Activated CD4-positive, CD25-positive, alpha-beta regulatory T cell (primary cell): ENCODE measurements at places on chromosomes 4 and X.

DNA sequence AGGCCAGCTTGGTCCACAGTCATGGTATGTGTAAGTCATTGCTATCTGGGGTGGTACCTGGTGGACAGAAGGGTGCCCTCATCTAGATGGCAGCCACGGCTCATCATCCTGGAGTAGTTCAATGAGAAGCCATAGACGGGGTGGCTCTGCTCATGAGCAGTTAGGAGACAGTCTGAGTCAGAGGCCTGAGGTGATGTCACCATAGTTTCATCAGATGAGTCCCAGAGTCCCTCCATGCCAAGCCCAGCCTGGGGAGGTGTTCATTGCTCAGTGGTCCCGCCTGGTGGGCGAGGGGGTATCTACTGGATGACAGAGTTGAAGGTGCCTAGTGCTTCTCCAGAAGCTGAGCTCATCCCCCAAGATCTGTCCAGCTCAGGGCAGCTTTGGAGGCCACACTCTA is 49.8 kb downstream of the DLG3 start:
- no peak for DNase-seq

DNA sequence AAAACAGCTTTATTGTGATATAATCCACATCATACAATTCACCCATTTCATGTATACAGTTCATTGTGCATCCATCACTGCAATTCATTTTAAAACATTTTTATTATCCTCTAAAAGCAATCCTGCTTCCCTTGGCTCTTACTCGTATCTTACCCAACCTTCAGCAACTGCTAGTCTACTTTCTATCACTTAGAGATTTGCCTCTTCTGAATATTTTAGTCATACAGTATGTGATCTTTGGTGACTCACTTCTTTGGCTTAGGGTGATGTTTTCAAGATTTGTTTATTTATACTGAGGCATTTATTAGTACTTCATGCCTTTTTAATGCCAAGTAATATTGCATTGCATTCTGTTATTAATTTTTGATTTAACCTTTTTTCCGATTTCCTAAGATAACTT is 15.0 kb upstream of the MSMO1 start:
- DNase-seq, result no peak

- DNase-seq, result no peak
Measured at GRCh38 chrX:2299871-2300270, 200.9 kb downstream of the DHRSX start.

GRCh38 chrX:85590638-85591037 is 211.2 kb upstream of the POF1B start:
- DNase-seq, result no peak

- no peak for DNase-seq
Measured at GRCh38 chr4:13355111-13355880, 128.8 kb downstream of the RAB28 start.

GRCh38 chr4:17347445-17347844 is 164.4 kb downstream of the QDPR start:
- DNase-seq, result no peak

DNA sequence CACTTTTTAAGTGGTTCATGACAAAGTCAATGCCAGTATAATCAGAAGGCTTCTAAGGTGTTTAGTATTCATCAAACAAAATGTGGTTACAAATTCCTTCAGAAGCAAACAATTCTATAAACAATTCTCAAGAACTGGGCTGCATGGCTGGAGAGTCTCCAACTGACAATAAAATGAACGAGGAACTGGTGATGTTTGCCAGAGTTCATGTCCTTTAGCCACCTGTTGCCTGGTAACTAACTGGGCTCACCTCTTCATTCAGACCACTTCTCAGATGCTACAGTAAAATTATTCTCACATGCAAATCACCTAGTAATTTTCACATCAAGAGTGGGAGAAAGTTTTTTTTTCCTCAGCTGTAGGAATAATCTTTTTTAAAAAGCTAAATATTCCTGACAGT is 53.3 kb downstream of the CAMK2D start:
- no peak for DNase-seq

DNA sequence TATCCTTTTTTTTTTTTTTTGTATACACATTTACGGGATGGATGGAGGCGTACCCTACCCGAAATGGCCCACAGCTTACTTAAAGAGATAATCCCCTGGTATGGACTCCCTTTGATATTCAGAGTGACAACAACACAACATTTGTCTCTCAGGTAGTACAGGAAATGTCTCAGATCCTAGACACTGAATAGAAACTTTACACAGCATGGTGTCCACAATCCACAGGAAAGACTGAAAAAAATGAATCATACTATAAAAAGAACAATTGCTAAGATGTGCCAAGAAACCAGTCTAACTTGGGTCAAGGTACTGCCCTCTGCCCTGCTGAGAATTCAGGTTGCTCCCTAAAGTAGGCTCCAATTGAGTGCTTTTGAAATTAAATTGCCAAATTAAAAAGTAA is 100.8 kb upstream of the LANCL3 start:
- DNase-seq, result no peak

GRCh38 chrX:42934020-42934726 is 156.2 kb upstream of the PPP1R2C start:
- no peak for DNase-seq

- no peak for DNase-seq
Measured at GRCh38 chr4:3301450-3302172, 8.8 kb downstream of the RGS12 start.

DNA sequence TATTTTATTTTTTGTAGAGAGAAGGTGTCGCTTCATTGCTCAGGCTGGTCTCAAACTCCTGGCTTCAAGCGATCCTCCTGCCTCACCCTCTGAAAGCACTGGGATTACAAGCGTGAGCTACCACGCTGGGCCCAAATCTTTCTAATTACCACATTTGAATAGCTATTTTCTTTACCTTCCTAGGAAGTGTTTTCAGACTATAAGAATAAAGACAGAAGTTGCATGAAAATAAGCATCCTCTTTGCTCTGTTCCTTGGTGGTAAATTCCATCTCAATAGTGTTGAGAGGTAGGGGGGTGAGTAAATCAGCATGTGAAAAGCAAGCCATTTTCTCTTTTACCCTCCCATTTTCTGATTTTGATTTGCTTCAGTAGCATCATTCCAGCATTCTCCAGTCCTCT is 122.4 kb downstream of the LARP7 start:
- DNase-seq, result no peak

DNA sequence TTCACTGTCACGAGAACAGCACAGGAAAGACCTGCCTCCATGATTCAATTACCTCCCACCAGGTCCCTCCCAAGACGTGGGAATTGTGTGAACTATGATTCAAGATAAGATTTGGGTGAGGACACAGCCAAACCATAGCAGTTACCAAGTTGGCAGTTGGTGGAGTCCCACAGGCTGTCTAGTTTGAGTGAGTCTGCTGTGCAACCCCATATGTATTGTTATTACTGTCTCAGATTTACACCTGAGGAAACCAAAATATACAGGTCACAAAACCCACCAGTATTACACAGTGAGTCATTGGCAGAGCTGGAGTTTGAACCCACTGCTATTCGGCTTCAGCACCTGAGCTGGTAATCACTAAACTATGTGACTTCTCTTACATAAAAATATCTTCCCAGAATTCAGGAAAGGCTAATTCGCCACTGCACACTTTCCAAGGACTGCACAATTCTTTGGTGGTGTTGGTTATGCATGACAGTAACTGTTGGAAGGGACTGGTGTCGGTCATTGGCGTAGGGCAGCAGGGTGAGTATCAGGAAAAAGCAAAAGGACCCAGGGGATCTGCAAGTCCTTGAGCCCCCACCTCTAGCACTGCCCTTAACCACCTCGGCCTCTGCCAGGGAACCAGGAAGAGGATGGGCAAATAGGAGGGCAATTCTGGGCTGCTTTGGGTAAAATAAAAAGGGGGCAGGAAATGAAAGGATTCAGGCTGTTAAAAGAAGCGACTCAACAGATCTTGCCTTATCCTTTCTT is 110.1 kb downstream of the USP46 start:
- no peak for DNase-seq

DNA sequence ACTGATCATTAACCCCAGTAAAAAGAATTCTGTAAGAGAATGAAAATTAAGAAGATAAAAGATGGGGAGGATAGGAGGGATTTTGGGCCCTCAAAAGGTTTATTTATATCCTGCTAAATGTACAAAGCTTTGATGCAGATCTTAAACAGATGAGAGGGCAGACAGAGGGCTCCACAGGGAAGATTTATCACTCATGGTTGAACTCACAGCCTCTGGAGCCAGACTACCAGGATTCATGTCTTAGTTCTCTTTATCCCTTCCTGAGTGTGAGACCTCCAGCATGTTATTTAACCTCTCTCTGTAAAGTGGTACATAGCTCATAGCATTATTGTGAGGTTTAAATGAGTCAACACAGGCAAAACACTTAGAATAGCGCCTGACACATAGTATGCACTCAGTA is 74.4 kb downstream of the SOWAHB start:
- no peak for DNase-seq

- no peak for DNase-seq
Measured at GRCh38 chr4:60857130-60857753, 342.9 kb upstream of the ADGRL3 start.

GRCh38 chr4:63296773-63297172 is 1112.5 kb downstream of the TECRL start:
- no peak for DNase-seq

DNA sequence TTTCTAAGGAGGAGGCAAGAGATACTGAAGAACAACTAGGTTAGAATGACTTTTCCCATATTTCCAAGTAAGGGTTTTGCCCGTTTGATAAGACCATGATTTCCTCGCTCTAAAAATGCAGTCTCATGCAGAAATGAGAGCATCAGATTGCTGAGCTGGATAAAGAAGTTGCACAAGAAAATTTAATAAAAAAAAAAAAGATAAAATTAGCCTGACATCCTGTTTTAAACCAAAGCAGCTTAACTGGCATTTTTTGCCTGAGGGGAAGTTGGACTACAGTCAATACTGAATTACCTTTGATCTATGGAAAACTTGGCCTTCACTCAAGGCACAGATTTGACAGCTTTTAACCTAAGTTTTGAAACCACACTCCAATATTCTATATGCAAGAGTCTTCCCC is 208.4 kb downstream of the GASK1B start:
- no peak for DNase-seq

- no peak for DNase-seq
Measured at GRCh38 chr4:94757192-94758140, at the start of gene BMPR1B. Gene BMPR1B (plus strand): TSS chr4:94757955. CDS start chr4:95104425, 346,470 bp downstream.

DNA sequence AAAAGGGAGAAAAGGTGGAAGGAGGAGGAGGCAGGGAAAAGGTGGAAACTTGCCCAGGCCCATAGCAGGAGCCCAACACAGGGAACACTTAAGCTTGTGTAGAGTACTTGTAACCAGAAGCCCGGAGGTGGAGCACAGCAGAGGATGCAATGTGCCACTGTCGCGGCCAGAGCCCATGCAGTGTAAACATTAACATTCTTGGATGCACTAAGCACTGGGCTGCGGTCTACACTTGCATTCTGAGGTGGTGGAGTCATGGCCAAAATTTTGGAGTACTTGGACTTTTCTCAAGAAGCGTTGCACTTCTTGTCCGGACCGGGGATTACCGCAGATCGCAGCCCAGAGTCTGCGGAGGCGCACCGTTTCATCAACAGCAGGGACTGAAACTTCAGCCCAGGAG is 4.5 kb upstream of the RHOXF1 start:
- DNase-seq, result no peak

GRCh38 chr4:154620111-154620510 is 7.7 kb upstream of the FGG start:
- DNase-seq, result no peak

- no peak for DNase-seq
Measured at GRCh38 chr4:118033148-118034052, 886 bp upstream of the NDST3 start.

GRCh38 chr4:70943114-70943513 is 40.9 kb downstream of the MOB1B start:
- DNase-seq, result no peak

- no peak for DNase-seq
Measured at GRCh38 chr4:148007314-148007760, 275.4 kb downstream of the ARHGAP10 start.

- no peak for DNase-seq
Measured at GRCh38 chrX:9338986-9339385, 125.9 kb upstream of the TBL1X start.

DNA sequence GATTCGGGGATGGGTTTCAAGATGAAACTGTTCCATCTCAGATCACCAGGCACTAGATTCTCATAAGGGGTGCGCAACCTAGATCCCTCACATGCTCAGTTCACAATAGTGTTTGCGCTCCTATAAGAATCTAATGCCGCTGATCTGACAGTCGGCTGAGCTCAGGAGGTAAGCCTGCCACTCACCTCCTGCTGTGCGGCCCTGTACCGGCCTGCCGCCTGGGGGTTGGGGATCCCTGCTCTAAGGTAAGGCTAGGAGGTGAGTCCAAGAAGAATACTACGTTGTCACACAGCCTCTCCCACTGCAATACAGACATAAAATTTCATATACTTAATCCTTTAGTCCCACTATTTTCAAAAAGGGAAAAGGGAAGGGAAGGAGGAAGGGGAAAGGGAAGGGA is 213.4 kb upstream of the HCCS start:
- DNase-seq, result no peak

- DNase-seq, result no peak
Measured at GRCh38 chrX:120823556-120823955, 52.1 kb downstream of the CT47B1 start.

DNA sequence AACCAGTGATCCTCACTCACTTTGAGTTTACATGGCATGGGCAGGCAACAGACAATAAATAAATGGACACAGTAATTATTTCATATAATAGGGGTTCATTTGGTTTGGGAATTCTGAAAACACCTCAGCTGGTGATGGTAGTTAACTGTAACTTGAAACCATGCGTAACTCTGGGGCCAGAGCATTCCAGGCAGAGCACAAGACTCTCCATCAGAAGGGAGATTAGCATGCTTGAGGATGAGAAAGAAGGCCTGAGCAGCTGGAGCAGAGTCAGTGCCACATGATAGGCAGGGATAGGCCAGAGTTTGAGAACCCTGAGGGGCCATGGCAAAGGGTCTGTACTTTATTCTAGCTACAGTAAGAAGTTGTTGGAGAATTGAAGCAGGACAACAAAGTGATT is 56.3 kb upstream of the CXCL8 start:
- no peak for DNase-seq

GRCh38 chr4:23009093-23009492 is 316.4 kb downstream of the GBA3 start:
- no peak for DNase-seq

- DNase-seq, result no peak
Measured at GRCh38 chr4:169756971-169757574, 671 bp downstream of the HPF1 start.

DNA sequence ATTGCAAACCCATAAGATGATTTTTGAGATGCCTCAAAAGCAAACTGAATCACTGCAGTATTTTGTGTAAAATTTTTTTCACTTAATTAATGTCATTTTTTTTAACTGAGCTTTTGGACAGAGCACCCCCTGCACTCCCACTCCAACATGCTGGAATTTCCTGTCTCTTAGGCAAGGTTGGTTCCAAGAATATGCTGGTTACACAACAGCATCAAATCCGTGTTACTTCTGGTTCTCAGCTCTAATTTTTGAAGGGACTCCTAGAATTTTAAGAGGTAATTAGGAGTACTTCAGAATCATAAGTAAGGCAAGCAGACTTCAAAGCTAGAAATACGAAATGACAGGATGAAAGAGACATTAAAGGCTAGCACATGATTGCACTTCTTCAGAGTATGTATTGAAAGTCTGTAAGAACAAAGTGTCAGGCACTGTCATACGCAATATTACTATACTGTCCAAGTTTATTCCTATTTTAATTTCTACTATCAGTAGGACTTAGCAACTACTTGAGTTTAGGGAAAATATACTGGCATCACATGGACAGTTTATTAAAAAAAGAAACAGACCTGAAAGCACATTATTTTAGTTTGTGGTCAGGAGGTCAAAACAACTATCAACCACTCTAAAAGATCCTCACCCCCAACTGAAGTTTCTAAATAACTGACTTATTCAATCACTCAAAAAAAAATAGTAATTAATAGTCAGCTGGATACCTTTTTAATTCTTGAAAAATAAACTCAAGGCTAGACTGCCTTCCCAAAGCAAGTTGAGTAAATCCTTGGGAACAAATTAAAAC is 1.6 kb upstream of the JCHAIN start:
- no peak for DNase-seq
